ENCODE measurements at places on chromosomes 11 and 22.

DNA sequence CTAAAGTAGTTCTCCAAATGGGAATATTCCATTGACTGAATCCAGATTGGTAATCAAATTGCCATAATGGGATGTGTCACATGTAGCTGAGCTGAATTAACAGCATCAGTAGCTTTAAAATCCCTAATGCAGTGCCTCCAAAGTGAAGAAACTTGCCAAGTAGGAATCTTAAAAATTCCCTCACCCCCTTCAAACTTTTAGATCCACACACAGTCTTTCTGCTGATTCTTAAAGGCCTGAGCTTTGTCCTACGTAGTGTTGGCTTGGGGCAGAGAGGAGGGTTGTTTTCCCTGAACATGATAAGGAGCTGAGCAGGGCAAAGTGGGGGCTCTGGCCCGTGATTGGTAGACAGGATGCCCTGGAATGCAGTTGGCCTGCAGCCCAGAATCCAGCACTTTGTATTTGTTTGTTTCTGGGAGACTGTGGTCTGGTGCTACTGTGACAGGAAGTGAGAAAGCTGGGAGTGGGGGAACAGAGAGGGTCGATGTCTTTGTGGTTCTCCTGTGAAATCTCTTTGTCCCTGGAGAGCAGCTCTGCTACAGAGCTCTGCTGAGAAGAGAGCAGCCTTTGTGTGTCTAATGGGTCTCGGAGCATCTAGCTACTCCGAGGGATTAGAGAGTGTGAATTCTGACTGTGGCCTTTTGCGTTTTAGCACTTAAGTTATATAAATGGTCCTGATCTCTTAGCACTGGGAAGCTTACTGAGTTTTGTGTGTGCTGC lies 16.9 kb downstream of the CTNND1 start:
- no peak for DNase-seq

- no peak for DNase-seq
Observed at GRCh38 chr11:44760917-44761550, 34.3 kb downstream of the TSPAN18 start.

GRCh38 chr11:796565-797295 lies 1.4 kb downstream of the SLC25A22 start:
- no peak for DNase-seq

DNA sequence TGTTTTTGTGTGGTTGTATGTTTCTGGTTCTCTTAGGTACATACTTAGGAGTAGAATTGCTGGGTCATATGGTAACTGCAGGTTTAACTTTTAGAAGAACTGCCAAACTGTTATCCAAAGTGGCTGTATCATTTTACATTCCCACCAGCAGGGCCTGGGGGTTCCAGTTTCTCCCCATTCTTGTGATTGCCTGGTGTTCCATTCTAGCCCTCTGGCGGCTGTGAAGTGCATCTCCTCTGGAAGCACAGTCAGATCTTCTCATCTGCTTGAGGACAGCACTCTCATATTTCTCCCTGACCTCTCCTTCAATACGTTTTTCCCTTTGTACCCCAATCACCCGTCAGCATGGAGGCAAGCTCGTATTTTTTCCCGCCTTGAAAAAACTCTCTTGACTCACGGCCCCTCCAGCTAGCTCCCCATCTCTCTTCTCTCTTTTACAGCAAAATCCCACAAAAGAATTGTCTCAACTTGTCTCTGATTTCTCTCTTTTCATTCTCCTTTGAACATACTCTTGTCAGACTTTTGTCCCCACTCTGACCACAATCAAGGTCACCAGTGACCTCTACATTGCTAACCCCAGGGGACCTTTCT lies 56.8 kb upstream of the THY1 start:
- DNase-seq: no peak

DNA sequence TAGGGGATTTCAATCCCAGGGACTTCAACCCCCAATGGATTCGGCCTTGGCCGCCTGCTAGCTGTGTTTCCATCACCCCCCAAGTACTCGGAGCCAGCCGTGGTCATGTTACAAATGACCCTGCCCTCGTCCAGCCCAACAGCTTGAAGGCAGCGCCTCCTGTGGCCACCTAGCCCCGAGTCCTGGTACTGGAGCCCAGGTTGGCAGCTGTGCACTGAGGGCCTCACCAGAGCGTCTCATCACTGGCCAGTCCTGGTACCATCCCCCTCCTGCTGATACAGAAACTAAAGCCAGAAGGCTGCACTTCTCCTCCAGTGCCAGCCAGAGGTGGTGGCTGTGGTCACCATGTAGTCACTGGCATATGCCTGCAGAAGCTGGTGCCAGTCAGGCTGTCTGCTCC lies 44.9 kb upstream of the FADD start:
- no peak for DNase-seq

GRCh38 chr11:57349491-57350274 lies 11.5 kb downstream of the P2RX3 start:
- peak; percentile 37 for DNase-seq

DNA sequence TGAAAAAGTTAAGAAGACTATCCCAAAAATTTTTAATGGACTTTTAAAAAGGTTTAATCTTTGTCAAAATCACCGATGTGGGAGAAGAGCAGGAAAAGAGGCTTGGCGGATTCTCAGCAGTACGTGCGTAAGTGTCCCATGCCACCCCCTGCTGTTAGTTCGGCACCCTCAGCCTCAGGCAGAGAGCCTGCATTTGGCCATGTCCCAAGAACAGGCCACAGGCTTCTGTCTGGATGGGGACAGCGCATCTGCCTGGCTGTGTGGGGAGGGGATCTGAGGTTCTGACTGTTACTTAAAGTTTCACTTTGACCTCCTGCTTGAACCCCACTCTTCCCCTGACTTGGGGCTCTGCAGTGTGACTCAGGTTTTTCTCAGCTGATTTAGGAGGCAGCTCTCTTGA lies 35.3 kb downstream of the EXT2 start:
- no peak for DNase-seq

DNA sequence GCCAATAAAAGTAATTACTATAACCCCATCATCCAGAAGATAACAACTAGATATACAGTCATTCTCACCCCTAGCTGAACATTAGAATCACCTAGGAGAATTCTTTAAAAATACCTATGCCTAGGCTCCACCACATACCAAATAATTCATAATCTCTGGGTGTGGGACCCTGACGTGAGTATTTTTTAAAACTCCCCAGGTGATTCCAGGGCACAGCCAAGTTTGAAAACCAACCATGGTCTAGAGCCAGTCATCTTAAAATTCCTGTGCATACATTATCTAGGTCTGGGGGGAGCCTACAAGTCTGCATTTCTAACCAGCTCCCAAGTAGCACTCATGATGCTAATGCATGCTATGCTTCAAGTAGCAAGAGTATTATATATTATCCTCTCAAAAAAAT lies 281.0 kb upstream of the MTNR1B start:
- no peak for DNase-seq

DNA sequence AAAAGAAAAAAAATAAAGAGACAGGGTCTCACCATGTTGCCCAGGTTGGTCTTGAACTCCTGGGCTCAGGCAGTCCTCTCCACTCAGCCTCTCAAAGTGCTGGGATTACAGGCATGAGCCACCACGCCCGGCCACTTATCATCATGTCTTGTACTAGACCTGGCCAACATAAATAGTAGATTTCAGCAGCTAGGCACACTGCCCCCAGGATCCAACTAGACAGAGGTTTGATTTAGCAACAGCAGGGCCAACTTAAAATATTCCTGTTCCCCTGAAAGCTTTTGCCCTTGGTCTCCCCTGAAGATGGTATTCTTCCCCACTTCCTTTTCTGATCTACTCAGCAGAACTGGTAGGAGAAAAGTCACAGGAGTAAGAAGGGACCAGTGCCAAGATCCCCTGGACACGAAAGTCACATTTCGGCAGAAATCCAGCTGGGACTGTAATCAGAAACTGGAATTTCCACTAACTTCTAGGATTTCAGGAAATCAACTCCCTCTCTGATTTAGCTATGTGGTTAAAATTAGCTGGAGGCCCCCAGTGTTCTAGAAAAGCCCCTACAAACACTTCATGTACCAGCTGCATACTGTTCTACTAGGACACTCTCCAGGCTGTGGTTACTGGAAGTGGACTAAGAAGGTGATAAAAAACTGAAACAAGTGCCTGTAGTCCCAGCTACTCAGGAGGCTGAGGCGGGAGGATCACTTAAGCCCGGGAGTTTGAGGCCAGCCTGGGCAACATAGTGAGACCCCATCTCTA lies 8.9 kb upstream of the PPP2R1B start:
- DNase-seq: no peak

DNA sequence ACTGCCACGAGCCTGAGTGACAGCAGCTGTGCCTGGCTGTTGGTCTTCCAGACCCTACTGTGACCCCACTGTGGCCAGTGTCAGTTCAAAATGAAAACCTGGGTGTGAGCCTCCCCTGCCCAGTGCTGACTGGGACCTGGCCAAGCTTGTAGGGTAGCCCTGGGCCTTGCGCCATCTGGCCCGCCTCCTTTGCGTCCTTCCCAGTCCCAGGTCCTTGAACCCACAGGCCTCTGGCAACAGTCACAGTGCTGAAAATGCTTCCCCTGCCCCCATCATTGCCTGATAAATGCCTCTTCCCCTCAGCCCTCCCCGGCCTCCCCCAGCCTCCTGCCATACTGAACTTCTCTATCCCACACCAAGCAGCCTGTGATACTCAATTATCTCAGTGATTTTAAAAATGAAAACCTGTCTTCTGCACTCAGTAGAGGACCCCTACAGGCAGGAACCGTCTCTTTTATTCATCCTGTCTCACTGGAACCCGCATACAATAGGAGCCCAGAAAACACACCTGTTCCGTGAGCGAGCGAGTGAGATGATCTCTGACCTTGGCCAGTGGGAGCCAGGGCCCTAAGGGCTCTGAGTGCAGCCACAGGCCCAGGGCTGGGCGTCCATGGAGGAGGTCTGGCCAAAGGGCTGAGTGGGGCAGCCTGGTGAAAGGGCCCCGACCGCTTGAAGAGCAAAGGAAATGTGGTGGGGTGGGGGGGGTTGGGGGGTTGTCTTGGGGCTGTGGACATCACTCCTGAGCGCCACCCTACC lies 49.7 kb upstream of the TTLL12 start:
- DNase-seq: no peak

- DNase-seq: no peak
Observed at GRCh38 chr11:123054301-123055065, 7.5 kb downstream of the HSPA8 start.

DNA sequence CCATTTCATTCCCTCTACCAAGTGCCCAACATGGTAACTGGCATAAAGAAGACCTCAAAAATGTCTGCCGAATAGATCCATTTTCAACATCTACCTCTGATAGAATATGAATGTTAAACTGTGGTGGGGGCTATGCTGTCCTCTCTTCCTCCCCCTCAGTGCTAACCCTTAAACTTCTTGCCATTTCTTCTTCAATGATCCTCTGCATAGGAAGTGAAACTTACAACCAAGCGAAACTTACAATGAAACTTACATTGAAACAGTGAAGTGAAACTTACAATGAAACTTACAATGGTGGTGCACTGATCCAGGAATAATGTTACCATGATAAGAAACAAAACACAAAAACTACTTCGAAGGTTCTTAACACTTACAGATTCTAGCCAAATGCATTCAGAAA lies 4.7 kb downstream of the RTCB start:
- DNase-seq: no peak

- DNase-seq: no peak
Observed at GRCh38 chr11:11862999-11863398, 21.2 kb downstream of the USP47 start.

- no peak for DNase-seq
Observed at GRCh38 chr11:133718238-133718637, 127.1 kb downstream of the SPATA19 start.

- DNase-seq: no peak
Observed at GRCh38 chr11:15091625-15092024, 18.2 kb downstream of the CALCB start.

DNA sequence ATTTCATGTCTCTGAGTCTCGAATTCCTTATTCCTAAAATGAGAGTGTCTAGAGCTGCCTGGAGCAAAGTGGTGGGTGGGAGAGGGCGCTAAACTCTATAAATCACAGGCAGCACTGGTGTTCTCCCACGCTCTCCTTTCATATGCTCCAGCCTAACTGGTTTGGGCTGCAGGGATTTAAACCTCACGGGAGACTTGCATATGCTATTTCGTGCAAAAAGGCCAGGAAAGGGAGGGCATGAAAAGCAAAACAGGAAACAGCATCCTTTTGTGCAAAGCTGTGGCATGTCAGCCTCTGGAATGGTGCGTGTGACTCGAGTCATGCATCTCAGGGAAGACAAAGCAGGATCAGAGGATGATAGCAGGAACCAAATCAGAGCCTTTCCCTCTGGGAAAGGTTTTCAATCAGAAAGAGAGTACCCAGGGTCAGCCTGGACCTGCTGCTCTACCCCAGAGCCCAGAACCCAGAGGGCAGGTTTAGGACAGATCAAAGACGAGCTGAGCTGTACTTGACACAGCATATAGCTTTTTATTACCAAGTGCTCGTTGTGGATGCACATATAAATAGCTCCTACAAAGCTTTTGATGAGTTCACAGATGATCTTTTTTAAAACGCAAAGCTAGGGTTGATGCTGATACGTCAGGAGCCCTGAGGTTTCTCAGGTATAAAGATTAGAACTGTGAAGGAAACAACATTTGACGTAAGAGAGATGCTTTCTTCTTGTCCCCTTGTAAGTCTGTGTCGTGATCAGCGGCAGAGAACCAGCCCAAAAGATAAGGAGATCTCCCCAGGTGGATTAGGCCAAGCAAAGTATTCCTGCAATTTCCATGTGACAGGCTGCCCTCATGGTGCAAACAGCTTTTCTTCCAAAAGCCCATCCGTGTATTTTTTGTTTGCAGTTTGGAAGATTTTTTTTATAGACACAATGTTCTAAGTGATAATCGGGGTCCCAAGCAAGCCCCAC lies 46.2 kb upstream of the YWHAH start:
- DNase-seq: no peak

- no peak for DNase-seq
Observed at GRCh38 chr11:19946681-19947080, 213.6 kb downstream of the DBX1 start.

DNA sequence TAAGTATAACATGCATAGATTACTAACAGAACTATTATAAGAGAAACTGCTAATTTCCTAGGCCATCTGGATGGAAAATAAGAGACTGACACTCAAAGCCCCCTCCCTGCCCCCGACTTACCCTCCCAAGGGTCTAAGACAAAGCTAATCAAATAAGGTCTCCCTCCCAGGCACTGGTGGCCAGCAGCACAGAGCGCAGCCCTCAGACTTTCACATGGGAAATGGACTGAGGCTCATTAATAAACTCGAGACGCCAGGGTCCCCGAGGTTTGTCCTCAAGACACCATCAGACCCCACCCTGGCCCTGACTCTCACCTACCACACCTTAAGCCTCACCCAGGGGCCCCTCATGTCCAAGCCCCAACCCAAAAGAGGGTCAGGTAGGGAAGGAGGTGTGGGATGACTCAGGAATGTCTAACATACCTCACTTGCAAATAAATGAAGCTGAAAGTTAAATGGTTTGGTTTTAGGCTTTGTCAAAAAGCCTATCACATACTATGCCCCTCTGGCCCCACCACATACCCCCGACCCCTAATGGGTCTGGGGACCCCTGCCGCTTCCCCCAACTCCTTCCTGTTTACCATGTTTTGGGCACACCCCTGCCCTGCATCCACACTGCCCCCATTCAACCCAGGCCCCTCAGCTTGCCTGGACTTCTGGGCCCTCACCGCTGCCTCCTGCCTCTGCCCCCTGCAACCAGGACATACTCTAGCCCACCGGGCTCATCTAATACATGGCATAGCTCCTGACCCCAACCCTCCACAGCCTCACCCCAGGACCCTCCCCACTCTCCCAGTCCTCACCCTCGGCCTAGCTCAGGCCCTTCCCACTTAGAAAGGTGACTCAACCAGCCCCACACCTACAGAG lies 11.4 kb downstream of the ARAP1 start:
- no peak for DNase-seq

GRCh38 chr22:31250740-31251600 lies 38.9 kb downstream of the LIMK2 start:
- no peak for DNase-seq

- DNase-seq: no peak
Observed at GRCh38 chr22:24937114-24937513, 9.4 kb downstream of the LHFPL7 start.

- DNase-seq: no peak
Observed at GRCh38 chr11:33895752-33896137, 3.9 kb upstream of the LMO2 start.

All from T follicular helper cell (primary cell).